ENCODE measurements at places on chromosomes 16 and 17. TPM values are rescaled to one million over a fixed set of nuclear protein-coding genes. Genes with fewer than 3 reads are reported as not detected.
A peak's percentile ranks its signal among the peaks of the same experiment; 100 is the strongest.

Gene ARHGAP44
- not detected for total RNA-seq

GRCh38 chr17:36721560-36722120, 120.3 kb downstream of the MRM1 start:
- peak; percentile 72 for DNase-seq

DNA sequence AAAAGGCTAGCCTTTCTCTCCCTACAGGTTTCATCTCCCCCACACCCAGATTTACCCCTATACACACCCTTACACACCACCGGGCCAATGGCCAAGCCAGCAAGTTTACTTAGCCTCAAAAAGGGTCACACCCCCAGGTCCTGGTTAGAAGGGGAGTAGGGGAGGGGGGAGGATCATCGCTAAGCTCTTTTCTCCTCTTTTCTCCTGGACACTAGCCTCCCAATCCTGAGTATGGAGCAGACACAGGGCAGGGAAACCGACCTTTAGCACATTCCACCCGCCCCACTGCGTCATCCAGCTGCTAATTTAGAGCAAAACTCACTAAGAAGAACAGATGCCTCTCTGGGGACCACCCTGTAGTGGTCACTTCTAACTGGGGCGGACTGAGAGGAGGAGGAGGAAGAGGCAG, 4.4 kb downstream of the ACLY start:
- DNase-seq = no peak

- DNase-seq = no peak
These were observed 220.1 kb downstream of the CCDC182 start for GRCh38 chr17:57524839-57525568.

- no peak for DNase-seq
These were observed 21.1 kb upstream of the SSTR5 start for GRCh38 chr16:1051446-1051845.
